Nephron progenitor cell (in vitro differentiated cells): ENCODE measurements at places on chromosomes 2 and 18.

- DNase-seq: no peak
Observed at GRCh38 chr18:49340446-49340845, 120.0 kb downstream of the DYM start.

- peak; percentile 48 for DNase-seq
Observed at GRCh38 chr18:34493099-34493544, 217.0 kb upstream of the DTNA start.

DNA sequence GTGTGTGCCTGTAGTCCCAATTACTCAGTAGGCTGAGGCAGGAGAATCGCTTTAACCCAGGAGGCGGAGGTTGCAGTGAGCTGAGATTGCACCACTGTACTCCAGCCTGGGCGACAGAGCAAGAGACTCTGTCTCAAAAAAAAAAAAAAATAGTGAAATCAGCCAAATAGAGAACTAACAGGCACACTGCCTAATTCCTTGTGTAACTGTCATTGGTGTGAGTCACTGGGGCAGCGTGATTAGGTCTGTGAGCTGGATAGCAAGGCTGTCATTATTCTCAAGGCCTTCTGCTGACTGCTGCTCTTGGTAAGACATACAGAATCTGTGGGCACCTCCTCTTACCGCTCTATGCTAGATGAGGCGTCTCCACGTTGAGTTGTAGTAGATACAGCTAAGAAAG, 270.3 kb downstream of the NEDD4L start:
- no peak for DNase-seq

- DNase-seq: no peak
Observed at GRCh38 chr18:7105268-7105667, 12.3 kb downstream of the LAMA1 start.

- no peak for DNase-seq
Observed at GRCh38 chr18:6248017-6248416, 166.7 kb downstream of the L3MBTL4 start.

- DNase-seq: no peak
Observed at GRCh38 chr2:180254872-180255271, 247.8 kb upstream of the CWC22 start.

DNA sequence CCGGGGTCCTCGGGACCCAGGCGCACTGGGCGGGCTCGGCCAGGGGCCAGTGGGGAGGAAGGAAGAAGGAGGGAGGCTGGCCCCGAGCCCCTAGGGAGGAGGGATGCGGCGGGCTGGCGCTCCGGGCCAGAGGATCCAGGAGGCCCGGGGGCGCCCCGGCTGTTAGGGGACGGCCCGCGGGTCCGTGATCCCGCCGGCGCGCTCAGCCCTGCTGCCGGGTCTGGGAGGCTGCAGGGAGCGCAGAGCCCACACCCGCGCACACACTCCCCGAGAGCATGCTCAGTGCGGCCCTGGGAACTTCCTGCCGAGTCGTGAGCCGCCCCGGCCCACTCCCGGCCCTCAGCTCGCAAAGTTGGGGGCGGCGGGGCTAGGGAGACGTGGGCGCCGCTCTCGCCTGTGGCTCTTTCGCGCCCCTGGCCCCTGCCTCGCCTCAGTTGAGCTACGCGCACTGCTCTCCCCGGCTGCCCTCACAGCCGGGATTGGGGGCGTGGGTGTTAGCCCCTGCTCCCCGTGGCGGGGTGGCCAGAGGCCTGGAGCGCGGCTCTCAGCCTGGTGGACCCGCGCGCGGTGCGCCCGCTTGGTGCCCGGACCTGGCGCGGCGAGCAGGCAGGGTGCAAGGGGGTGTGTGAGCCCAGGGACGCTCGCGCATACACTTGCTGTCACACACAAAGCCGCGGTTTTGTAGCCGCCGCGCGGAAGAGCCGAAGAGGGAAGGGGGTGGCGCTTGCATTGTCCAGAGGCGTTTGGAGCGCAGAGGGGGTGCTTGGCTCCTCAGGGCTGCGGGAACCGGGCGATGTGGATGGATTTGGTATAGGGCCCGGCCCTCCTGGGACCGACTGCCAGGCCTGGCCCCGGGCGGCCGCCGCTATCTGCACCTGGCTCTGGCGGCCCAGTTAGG, 132.9 kb upstream of the MGAT5 start:
- DNase-seq: peak; percentile 68

- DNase-seq: peak; percentile 23
Observed at GRCh38 chr18:62717169-62717924, 2.0 kb downstream of the PHLPP1 start.
